ENCODE measurements at places on chromosomes 5 and 9. TPM values are rescaled to one million over a fixed set of nuclear protein-coding genes. Genes with fewer than 3 reads are reported as not detected.

The SMIM33 gene
- not detected for total RNA-seq

The PCDHGA9 gene
- 4.7 TPM for total RNA-seq

The SPINK6 gene
- total RNA-seq: not detected

The FREM1 gene
- total RNA-seq: 17.2 TPM

The DNAJC25 gene
- 2.1 TPM for total RNA-seq

The OSMR gene
- 4.2 TPM for total RNA-seq

The PKD2L2 gene
- total RNA-seq: 2.6 TPM

The HMCN2 gene
- 12.5 TPM for total RNA-seq

The DOCK8 gene
- total RNA-seq: 13.0 TPM

The LRRC70 gene
- 5.7 TPM for total RNA-seq

The PCDHGB3 gene
- total RNA-seq: 3.1 TPM

The PHF24 gene
- under 0.01 TPM for total RNA-seq

The NUTM2G gene
- total RNA-seq: not detected

The ENG gene
- 9.4 TPM for total RNA-seq

The PCDHGA11 gene
- total RNA-seq: 6.8 TPM

The ZNF883 gene
- 3.1 TPM for total RNA-seq

The CATSPER3 gene
- 0.52 TPM for total RNA-seq

The C9orf43 gene
- total RNA-seq: 0.52 TPM

The TMEFF1 gene
- total RNA-seq: not detected

The ZNF658 gene
- total RNA-seq: 9.9 TPM

The TOR4A gene
- 2.1 TPM for total RNA-seq

The TAF1L gene
- not detected for total RNA-seq

The PCDHGB6 gene
- total RNA-seq: 5.2 TPM

The HTR1A gene
- total RNA-seq: not detected

The FOXE1 gene
- not detected for total RNA-seq

The KIF12 gene
- not detected for total RNA-seq

The C1QTNF2 gene
- 15.1 TPM for total RNA-seq

The IL3 gene
- not detected for total RNA-seq

The TSPAN17 gene
- total RNA-seq: 14.6 TPM

The CXXC5 gene
- 66.8 TPM for total RNA-seq

The STARD4 gene
- 9.9 TPM for total RNA-seq

The KCTD16 gene
- total RNA-seq: under 0.01 TPM

The SH3TC2 gene
- 5.7 TPM for total RNA-seq

The GSN gene
- total RNA-seq: 342 TPM

The TAF11L10 gene
- total RNA-seq: not detected

All from skeletal muscle tissue (tissue), 5 donors.